ENCODE measurements at places on chromosomes 6 and 20. TPM values are rescaled to one million over a fixed set of nuclear protein-coding genes. Genes with fewer than 3 reads are reported as not detected.

The TNFAIP3 gene
- 18.1 TPM for total RNA-seq

The CDC25B gene
- 41.9 TPM for total RNA-seq

The CD83 gene
- 2.8 TPM for total RNA-seq

The FAM83D gene
- total RNA-seq, result 25.5 TPM

The ZC2HC1B gene
- total RNA-seq, result not detected

The SNX9 gene
- 81.7 TPM for total RNA-seq

The TCP11 gene
- not detected for total RNA-seq

The NMBR gene
- not detected for total RNA-seq

The L3MBTL1 gene
- total RNA-seq, result 8.8 TPM

The XKR7 gene
- 0.16 TPM for total RNA-seq

The VPS52 gene
- 48.4 TPM for total RNA-seq

The C20orf141 gene
- total RNA-seq, result not detected

The CLPSL2 gene
- not detected for total RNA-seq

The MYMX gene
- total RNA-seq, result not detected

The ACSS1 gene
- total RNA-seq, result 32.0 TPM

The DDRGK1 gene
- total RNA-seq, result 57.8 TPM

The PET117 gene
- 16.2 TPM for total RNA-seq

Data from colonic mucosa (tissue), 4 donors.